ENCODE measurements at places on chromosomes 7 and 10.
A peak's percentile ranks its signal among the peaks of the same experiment; 100 is the strongest.

DNA sequence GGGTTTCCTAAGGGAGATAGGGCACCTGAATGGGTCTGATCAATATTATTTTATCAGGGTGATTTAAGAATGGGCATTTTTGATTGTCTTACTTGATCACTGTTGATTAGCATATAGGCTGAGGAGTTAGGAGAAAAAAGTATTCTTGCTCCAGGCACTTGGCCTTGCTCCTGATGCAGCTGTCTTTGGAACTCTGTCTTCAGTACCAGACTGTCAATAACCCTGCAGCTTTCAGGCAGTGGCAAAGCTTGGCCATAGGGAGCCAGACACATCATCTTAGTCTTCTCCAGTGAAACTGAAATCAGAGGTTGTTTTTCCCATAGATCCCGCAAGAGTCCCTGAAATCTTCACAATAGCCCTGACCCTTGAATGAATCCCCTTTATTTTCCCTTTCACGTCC lies 47.2 kb downstream of the EXOC4 start:
- no peak for DNase-seq

GRCh38 chr10:21315645-21316220 lies 209.7 kb downstream of the SKIDA1 start:
- DNase-seq = no peak

- no peak for DNase-seq
Observed at GRCh38 chr10:113301342-113301984, 251.4 kb upstream of the HABP2 start.

GRCh38 chr10:18666810-18667209 lies 7.6 kb downstream of the ARL5B start:
- no peak for DNase-seq

DNA sequence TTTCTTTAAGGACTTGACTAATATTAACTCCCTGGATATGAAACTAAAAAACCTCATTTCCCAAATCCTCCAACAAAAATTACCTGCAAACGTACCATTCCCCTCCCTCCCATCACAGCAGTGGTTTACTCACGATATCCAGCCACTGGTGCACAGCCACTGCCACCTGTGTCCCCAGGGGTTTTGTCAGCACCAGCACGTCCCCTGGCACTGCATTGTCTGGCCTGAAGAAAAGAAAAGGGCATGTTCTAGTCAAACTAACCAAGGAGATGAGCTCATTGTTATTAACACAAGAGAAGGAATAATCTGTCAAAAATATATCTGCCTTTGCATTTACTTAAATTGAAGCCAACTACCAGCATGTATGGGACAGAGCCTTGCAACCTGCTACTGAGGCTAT lies 18.5 kb downstream of the SEPHS1 start:
- DNase-seq = no peak

DNA sequence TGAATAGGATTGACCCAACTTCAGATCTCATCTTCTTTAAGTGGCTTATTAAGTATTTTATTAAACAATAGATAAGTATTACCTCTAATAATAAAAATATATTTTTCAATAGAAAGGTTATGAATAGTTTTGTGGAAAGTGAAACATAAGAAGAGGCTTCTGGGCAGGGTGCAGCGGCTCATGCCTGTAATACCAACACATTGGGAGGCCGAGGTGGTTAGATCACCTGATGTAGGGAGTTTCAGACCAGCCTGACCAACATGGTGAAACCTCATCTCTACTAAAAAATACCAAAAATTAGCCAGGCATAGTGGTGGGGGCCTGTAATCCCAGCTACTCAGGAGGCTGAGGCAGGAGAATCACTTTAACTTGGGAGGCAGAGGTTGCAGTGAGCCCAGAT lies 26.5 kb downstream of the GPR85 start:
- no peak for DNase-seq

DNA sequence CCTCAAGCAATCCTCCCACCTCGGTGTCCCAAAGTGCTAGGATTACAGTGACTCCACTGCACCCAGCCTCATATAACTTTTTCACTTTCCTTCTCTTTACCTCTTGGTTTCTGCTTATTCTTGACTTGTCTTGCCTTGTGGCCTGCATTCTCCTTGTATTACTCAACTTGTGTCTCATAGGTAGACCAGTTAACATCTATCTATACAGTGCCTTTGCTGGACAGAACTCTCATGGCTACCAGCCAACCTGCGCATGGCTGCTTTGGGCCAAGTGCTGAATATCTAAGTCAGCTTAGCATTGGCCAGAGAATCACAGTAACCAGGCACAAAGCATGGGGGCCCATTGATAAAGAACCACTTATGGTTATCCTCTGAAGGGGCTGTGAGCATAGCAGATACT lies 42.6 kb upstream of the ZNRF2 start:
- no peak for DNase-seq

DNA sequence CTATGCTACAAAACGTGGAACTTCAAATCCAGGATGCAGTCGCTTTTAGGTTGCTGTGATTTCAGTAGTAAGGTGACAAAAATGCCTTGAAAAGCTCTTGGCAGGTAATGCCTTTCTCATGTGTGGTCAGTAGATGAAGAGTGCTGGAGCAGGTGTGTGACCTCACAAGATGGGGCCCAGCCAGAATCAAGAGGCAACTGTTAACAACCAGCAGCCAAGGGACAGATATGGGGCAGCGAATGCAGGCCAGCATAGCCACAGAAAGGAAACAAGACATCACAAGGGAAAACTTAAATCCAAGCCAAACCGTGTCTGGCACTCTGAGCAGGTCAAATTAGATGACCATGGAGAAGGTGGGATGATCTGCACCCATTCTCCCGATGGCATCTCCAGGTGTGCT lies 12.3 kb downstream of the HUS1 start:
- DNase-seq = no peak

DNA sequence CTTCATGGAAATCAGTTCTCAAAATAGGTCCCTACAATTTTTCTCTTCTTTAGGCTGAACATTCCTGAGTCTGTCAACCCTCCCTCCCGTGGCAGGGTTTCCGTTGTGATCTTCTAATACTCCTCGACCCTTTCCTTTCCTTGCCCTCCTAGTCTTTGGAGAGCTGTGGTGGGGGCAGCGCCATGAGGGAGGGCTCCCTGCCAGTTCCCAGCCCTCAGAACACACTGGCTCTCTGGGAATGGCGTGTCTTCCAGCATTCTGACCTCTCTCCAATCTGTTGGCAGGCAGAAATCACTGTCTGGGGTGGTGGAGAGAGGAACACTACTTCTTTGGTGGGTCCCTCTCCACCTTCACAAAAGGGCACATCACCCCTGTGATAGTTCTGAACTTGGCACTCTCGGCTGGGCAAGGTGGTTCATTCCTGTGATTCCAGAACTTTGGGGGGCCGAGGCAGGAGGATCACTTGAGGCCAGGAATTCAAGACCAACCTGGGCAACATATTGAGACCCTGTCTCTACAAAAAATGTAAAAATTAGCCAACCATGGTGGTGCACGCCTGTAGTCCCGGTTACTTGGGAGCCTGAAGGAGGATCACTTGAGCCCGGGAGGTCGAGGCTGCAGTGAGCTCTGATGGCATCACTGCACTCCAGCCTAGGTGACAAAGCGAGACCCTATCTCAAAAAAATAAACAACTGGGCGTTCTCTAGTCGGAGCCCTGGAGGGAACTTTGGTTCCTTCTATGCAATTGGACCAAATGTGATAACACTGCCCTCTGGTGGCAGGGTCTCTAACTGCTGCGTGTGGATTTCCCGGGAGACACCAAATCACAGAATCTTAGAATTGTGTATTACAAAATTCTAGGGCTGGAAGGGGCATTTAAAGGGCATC lies 13.1 kb upstream of the ARPC1A start:
- peak; percentile 49 for DNase-seq

DNA sequence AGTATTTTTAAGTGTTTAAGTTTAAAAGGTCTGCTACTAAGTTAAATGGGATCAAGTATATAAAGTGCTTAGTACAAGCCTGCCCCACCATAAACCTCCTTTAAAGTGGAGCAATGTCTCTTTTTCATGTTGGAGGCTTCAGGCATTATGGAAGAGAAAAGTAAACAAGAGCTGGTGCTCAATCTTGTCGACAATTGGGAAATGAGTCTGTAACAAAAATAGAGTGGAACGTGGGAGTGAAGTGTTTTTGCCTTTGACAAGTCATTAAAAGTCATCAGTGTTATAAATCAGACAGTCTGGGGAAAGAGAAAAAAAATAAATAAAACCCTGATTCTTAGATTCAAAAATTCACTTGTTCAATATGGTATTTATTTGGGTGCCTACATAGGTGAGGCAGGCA lies 44.7 kb downstream of the DNAJC12 start:
- DNase-seq = no peak

DNA sequence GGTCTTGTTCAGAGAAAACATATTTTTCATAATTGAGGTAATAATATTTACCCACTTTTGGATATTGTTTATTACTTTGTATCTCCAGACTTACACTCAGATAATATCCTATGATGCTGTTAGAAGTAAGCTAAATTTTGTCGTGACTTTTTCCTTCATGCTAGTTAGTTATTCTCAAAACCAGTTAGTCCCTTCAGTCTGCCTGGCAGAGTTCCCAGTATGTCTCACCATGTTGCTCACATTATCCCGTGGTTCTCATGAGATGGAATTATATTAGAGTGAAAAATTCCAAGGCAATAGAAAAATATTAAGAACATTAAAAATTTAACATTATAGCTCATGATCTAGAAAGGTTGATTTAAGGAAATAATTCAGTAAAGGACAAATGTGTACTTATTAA lies 81.5 kb upstream of the SMIM30 start:
- no peak for DNase-seq

DNA sequence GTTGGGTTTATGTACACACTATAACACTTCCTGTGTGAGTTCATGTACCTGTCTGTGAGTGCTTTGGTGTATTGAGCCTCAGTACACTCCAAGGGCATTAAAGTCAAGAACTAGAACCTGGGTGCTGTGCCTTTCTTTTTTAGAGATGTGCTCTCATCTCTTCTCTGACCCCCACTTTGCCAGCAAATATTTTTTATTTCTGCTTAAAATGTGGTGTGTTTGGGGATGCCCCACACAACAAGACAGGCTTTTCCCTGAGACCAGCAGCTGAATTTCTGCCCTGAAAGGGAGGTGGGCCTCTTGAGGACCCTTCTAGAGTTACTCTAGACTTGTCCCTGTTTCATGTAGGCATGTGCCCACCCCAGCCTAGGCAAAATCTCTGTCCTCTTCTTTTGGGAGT lies 14.3 kb downstream of the KCTD7 start:
- no peak for DNase-seq

GRCh38 chr10:72719941-72720592 lies 28.1 kb downstream of the MCU start:
- no peak for DNase-seq

DNA sequence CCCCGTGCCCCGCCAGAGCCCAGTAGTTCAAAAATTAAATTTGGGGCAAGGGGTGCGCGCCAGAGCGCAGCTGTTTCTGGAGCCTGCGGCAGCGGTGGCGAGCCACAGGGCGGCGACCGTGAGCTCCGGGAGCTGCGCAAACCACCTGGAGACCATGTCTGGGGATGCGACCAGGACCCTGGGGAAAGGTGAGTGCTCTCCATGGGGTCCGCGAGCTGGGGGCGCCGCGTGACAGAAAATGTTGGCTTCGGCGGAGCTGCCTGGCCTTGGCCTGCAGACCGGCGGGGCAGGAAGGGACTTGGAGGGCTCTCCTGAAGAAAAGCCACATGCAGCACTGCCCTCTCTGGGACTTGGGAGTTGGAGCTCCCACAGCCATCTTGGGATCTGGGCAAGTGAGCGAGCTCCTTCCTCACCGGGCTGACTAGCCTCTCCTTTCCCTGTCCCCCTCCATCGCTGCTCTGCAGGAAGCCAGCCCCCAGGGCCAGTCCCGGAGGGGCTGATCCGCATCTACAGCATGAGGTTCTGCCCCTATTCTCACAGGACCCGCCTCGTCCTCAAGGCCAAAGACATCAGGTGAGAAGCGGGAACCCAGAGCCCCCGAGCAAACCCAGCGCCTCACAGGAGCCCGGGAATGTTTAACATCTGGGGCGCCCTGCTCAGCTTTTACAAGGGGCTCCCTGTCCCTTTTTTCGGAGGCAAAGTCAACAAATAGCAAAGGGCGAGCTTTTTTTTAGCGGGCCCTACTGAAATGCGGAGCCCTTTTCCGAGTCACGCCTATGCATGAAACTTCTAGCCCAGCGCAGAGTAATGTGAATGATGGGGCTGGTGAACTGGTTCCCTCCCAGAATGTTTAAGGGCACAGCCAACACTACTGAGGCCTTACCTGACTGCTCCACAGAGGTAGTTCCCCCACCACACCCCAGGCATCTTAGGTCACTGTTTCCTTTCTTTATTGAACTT lies 6.1 kb downstream of the GSTO2 start:
- no peak for DNase-seq

DNA sequence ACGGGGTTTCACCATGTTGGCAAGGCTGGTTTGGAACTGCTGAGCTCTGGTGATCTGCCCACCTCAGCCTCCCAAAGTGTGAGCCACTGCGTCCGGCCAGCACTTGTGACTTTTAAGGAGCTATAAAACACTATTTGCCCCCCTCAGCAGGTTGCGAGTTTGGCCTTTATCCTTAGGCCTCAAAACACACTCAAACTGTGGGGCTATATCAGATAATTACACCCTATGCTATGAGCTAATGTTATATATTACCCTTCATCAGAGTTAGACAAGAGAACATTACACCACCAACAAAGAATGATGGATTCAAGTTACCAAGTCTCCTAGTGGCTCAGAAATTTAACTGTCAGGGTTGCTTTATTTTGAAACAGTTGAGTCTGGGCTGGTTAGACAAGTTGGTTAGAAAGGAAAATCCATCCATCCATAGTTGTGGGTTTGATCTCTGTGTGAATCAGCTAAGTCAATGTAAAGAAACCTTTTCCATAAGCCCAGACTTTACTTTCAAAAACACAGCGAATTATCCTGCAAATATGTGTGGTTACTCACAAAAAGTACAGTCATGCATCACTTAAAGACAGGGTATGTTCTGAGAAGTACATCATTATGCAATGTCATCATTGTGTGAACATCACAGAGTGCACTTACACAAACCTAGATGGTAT lies 115.8 kb downstream of the SEMA3D start:
- no peak for DNase-seq

- DNase-seq = no peak
Observed at GRCh38 chr7:30301751-30302150, 17.4 kb downstream of the ZNRF2 start.

GRCh38 chr7:112202816-112203215 lies 3.4 kb downstream of the DOCK4 start:
- DNase-seq = no peak

GRCh38 chr10:7239312-7239985 lies 171.4 kb downstream of the SFMBT2 start:
- DNase-seq = no peak
